Activated naive CD4-positive, alpha-beta T cell treated with Interleukin-2 at 50 U/mL for 16 hours (primary cell): ENCODE measurements at places on chromosomes 7 and 10.

GRCh38 chr10:127587668-127588365 lies 38.7 kb downstream of the NPS start:
- no peak for DNase-seq

GRCh38 chr7:23615331-23615730 lies 18.1 kb downstream of the CCDC126 start:
- no peak for DNase-seq

- DNase-seq = no peak
Measured at GRCh38 chr7:20424500-20424899, 93.8 kb downstream of the ITGB8 start.

DNA sequence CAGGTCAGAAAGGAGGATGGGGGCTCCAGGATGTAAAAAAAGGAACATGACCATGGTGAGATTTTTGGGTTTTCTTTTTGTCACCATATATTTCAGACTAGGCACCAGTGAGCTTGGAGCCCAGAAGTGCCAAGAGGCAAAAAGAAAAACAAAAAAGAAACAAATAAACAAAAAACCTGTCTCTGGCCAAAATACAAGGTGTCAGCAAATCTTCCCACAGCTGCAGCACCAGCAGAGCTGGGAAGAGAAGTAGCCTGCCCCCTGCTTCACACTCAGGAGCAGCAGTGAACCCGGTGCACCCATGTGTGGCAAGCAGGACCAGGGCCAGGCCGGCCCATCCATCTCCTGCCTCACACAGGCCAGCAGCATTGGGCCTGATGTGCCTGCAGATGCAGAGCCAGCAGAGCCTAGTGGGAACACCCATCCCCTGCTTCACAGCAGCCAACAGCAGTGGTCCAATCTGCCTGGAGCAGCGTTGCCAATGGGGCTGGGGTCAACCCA lies 34.7 kb upstream of the C10orf71 start:
- DNase-seq = no peak

- no peak for DNase-seq
Measured at GRCh38 chr7:106593028-106593417, 67.9 kb downstream of the CCDC71L start.

- DNase-seq = no peak
Measured at GRCh38 chr7:1692515-1693418, 22.7 kb downstream of the ELFN1 start.
